ENCODE measurements at places on chromosomes 16 and 17.

DNA sequence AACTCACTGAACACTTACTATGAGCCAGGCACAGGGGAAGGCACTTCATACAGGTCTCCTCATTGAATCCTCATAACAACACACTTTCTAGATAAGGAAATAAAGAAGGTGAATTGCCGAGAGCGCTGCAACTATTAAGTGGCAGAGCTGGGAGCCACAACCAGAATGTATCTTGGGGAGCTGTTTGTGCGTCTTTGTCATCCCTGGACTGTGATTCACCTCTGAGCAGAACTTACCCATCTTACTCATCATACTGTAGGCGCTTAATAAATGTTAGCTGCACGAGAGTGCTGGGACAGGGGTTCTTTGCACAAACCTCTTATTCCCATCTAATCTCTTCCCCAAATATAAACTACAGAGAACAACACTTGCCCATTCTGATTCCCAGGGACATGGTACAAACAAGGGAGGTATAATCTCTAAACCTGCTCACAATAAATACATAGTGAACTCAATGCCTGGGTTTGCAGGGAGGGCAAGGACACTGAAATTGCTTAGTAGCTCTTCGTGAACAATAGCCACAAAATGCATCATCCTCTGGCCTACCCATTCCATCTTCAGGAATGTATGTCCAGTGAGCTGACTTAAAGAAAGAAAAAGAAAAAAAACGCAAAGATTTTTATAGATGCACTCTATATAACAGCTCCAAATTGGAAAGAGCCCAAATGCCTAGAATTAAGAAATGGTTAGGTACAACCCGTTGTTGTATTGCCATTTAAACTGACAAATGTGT lies 43.0 kb downstream of the MYO18A start:
- no peak for DNase-seq

DNA sequence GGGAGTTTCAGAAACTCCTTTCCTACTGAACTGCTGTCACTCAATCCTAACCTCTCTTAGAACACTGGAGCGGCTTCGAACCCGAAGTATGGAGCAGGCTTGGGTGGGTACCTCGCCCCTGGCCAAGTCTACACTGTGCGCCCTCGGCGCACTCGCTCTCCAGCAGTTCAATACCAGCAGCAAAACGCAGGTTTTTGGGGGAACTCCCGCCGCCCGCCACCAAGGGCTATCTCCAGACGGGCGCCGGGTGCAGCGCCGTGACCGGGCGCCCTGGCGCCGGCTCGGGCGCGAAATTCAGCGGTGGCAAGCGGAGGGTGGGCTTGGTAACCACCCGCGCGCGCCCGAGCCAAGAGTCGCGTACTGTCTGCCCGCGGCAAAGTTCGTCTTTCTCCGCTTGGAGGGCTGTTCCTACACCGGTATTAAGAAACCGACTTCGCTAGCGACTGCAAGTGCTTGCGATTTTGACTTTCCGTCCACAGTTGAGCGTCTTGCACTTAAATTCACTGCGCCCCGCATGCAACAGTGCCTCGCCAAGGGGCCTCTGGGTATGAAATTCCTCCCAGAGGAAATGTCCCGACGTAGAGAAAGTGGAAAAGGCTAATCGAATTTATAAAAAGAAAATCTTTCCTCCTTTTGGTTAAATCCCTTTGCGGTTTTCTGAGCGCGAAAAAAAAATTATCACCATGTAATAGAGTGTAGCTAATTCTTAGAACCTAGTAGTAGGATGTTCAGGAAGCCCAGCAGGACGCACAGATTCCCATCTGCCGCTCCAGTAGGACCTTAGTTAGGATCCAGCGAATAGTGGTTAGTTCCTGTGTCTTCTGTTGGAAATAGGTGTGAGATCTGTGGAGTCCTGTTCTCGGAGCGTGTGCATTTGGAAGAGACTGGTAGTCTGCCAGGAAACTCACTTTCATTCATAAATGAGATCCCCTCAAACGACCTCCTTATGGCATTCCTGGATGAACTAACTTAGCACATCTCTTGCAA lies 5.0 kb upstream of the SALL1 start:
- DNase-seq, result peak; percentile 50

DNA sequence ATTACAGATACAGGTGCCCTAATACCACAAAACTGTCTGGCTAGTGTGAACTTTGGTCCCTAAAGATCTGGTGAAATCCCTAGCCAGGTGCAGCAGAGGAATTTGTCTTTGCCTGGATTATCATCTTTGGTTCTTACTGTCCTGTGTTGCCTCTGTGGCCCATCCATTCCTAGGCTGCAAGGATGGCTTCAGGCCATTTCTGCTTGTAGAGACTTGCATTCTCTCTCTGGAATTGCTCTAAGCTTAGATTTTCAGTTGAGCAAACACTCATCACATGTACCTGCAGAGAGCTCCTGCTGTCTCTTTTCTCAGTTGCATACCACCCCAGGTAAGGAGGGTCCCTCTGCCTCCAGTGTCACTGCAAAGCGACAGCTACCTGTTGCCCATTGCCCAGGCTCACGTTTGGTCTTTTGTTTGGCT lies 114.9 kb downstream of the PRKCA start:
- DNase-seq, result no peak

- DNase-seq, result no peak
Measured at GRCh38 chr17:41343029-41343428, 7.6 kb downstream of the KRT33A start.

- no peak for DNase-seq
Measured at GRCh38 chr17:8503368-8503767, 67.7 kb downstream of the NDEL1 start.

GRCh38 chr17:66892246-66892645 lies 57.3 kb downstream of the CACNG5 start:
- no peak for DNase-seq

DNA sequence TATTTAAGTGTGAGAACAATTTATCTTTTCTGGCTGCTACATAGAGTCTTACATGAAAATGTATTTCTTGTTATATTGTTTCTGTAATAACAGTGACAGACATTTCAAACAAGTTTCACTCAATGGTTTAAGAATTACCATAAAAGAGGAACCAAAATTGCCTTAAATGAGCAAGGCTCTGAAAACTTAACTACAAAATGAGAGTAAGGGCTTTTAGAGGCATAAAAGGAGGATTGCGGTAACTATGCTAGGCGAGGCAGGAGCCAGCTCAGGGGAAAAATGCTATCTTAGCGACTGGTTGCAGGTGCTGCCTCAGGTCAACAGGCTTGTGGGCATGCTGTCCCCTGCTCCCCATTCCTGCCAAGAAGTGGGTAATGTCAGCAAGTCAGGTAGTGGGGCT lies 81.7 kb upstream of the MSI2 start:
- no peak for DNase-seq

Measured in A172 (cell line).